ENCODE measurements at places on chromosomes 5 and 9.

DNA sequence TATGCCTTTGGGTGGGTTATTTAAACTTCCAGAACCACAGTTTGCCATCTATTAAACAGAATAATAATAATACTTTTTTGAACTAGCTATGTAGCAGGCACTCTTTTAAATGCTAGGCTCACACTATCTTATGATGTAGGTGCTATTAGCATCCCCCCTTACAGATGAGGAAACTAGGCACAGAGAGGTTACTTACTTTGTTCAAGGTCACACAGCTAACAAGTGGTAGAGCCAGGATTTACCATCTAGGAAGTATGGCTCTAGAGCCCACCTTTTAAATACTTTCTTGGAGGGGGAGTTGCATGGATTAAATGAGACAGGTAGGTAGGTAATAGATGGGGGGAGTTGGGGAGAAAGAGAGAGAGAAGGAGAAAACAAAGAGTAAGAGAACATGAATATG is 95.3 kb upstream of the NR3C1 start:
- no peak for DNase-seq

- DNase-seq: no peak
Measured at GRCh38 chr9:125784286-125785049, 37.3 kb downstream of the PBX3 start.

- no peak for DNase-seq
Measured at GRCh38 chr9:133476036-133476931, 2.6 kb downstream of the SLC2A6 start.

DNA sequence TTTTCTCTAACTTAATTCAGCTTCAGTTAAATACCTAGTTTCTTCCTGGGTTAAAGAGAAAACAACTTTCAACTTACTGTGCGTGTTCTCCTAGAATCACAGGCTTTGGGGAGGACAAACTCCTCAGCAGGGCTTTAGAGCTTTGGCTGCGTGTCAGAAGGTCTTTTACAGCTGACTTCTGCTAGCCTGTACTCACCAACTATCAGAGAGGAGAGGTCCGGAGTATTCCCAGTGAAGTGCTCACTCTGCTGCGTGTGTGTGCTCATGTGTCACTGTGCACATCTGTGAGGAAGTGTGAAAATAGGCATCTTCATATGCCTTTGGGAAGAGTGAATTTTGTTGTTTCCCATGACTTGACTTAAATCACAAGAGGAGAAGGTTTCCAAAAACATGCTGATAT is 423.2 kb upstream of the SGCD start:
- no peak for DNase-seq

DNA sequence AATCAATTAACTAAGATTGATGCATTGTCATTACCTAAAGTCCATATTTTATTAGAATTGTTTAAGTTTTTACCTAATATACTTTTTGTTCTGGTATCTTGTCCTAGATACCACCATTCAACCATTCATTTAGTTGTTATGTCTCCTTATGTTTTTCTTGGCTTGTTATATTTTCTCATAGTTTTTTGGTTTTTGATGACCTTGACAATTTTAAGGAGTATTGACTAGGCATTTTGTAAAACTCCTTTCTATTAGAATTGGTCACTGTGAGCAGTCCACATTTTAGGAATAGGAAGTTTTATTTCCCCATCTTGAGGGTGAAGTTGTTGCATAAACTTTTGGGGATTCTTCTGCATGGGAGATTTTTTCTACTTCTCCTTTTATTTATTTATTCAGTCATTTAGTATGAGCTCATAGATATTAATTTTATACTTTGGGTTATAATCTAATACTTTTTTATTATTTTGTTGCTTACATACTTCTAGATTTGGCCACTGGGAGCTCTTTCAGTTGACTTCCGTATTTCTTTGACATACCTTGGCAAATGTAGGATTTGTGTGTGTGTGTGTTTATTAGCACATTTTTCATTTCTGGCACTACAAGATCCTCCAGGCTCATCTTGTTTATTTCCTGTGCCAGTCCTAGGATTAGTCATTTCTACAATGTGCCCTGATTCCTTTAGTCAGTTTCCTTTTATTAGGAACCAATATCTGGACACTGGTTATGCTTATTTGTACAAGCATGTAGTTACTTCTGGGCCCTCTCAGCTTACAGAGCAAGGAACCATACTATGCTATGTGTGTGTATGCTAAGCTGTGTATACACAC is 134.9 kb upstream of the CDKN2B start:
- DNase-seq: no peak

GRCh38 chr9:131587906-131588305 is 42.6 kb downstream of the PRRT1B start:
- DNase-seq: no peak

DNA sequence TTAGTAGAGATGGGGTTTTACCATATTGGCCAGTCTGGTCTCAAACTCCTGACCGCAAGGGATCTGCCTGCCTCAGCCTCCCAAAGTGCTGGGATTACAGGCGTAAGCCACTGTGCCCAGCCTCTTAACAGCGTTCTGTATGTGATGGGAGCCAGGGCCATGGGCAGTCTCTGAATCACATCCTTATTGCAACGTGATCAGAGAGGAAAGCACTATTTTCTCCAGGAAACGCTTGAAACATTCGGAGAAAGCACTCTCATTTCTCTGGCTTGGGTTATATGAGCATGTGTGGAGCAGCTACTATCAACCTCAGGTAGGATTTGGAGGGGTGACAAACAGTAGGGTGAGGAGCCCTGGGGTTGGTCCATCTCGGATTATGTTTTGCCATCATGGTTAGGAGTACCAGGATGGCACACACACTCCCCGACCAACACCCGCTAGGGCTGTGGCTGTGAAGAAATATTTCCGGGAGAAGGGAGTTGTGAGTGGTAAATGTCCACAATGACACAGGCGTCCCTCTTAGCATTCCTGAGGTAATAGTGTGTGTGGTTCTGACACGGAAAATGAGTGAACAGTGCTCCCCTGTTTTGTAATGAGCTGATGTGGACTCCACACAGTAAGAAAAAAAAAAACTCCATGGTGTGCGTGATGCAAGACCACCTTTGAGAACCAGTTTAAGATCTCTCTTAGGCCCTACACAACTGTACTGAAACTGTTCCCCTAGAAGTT is 406.2 kb upstream of the ZNF608 start:
- DNase-seq: no peak

DNA sequence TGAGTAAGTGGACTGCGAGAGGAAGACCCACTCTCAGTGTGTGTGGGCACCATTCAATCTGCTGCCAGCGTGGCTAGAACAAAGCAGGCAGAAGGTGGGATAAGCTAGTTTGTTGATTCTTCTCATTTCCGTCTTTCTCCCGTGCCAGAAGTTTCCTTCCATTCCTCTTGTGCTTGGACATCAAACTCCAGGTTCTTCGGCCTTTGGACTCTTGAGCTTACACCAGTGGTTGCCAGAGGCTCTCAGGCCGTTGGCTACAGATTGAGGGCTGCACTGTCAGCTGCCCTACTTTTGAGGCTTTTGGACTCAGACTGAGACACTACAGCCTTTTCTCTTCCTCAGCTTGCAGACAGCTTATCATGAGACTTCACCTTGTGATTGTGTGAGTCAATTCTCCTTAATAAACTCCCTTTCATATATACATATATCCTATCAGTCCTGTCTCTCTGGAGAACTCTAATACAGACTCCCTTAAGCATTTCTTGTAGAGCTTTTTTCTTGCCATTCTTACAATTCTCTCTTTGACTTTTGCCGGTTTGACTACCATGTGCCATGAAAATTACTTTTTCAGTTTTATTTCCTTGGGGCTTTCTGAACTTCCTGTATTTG is 494.9 kb downstream of the PRR16 start:
- no peak for DNase-seq

DNA sequence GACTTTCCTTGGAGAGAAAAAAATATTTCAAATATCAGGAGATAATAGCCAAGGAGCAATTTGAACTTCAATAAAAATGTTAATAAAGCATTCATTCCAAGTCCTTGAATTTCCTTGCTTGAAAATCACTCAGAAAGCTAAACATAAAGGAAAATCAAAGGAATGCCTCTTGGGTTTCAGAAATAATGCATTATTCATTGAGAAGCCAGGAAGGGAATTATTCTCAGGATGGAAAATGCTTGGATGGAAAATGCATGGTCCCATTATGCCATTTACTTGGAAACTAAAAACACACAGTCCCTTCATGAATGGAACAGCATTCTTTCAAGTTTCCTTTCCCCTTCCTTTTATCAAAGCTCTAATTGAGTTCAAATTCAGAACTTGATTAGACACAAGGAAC is 160.9 kb downstream of the LPAR1 start:
- DNase-seq: no peak

DNA sequence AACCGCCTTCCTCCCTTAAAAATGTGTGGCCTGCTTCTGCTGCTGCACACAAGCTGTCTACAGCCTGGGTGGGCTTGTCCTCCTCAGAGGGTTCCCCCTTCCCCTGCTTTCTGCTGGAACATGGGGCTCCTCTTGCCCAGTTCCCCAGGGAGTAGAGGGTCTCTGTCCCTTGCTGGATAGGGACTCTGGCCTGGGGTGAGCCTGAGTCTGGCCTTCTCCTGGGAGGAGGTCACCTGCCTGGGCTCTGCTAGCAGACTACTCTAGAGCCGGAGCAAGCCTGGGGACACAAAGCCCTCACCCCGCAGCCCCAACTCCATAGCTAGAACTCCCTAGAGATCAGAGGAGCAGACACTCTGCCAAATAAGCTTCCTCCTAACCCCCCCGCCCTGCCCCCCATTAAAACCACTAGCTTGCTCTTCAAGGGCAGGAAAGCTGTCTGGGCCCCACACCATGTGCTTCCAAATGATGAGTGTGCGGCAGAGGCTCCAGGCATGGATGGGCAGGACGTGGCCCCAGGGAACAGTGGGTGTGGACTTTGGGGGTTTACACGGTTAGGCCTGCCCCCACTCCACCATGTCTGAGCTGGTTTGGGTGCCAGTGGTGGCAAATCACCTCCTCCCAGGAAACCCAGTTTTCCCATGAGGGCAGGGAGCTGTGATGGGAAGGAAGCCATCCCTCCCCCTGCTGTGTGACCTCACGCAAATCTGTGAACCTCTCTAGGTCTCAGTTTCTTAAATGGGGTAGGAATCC is 10.0 kb downstream of the TCF7 start:
- DNase-seq: no peak

- no peak for DNase-seq
Measured at GRCh38 chr5:142287973-142288313, 36.9 kb downstream of the SPRY4 start.
